HT-29 (cell line): ENCODE measurements at places on chromosomes 5 and 9.
A peak's percentile ranks its signal among the peaks of the same experiment; 100 is the strongest.

DNA sequence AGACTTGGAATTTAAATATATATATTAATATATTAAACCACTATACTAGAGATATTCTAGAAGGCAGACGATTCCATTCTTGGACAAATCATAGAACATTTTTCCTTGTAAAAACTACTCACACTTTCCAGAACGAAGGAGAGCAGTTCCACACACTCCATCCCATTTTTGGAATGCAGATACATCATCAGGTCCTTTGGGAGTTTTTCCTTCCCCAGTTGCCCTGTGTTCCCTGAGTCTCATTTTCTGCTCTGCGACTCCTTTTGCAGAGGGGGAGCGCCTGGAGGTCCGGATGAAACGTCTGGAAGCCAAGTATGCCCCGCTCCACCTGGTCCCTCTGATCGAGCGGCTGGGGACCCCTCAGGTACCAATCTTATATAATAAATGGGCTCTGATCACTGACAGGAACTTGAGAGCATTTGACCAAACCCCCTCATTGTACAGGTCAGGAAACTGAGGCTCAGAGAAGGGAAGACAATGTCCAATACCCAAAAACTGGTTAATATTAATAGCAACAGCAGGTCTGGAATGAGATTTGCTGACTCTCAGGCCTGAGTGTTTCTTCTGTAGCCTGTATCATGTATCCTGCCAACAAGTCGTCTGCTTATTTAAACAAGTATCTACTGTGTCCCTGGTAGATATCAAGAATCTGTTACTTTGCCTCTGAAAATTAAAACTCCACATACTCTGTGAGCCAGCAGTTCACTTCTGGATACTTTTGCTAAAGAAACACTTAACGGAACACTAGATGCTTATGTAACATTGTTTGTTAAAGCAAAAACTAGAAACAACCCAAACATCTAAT is 76.8 kb upstream of the NIPAL4 start:
- no peak for DNase-seq

GRCh38 chr9:38071470-38072134 is 2.6 kb upstream of the SHB start:
- DNase-seq, result no peak

- no peak for DNase-seq
Observed at GRCh38 chr9:86575825-86576525, 221.8 kb upstream of the TUT7 start.

GRCh38 chr5:5421961-5422818 is at the start of gene ICE1:
ICE1 (plus strand) TSS chr5:5422677; CDS start chr5:5422916, 239 bp downstream.
- peak; percentile 98 for DNase-seq
